ENCODE measurements at places on chromosomes 7 and 10. TPM values are rescaled to one million over a fixed set of nuclear protein-coding genes. Genes with fewer than 3 reads are reported as not detected.

Gene DNAJC1
- 4.3 TPM for total RNA-seq

Gene CHST15
- total RNA-seq: 2.4 TPM

Gene EVX1
- 7.1 TPM for total RNA-seq

Gene PRSS37
- not detected for total RNA-seq

Gene FXYD4
- total RNA-seq: not detected

Gene PKD2L1
- total RNA-seq: 0.44 TPM

Gene NANOS1
- total RNA-seq: 34.0 TPM

Gene STAG3
- 1.1 TPM for total RNA-seq
